ENCODE measurements at places on chromosomes 13 and 19.

GRCh38 chr19:1453525-1454364 lies 3.8 kb downstream of the APC2 start:
- peak; percentile 33 for DNase-seq

- no peak for DNase-seq
Observed at GRCh38 chr13:78437781-78438180, 165.6 kb downstream of the POU4F1 start.

DNA sequence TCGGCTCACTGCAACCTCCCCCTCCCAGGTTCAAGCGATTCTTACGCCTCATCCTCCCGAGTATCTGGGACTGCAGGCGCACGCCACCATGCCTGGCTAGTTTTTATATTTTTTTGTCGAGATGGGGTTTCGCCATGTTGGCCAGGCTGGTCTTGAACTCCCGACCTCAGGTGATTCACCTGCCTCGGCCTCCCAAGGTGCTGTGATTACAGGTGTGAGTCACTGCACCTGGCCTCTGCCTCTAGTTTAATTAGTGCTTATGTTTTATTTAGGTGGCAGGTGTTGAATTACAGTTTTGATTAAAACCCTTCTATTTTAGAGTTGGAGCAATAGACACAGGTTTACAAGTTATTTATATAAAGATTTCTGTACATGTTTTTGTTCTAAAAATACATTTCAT lies 42.8 kb downstream of the ATP11A start:
- no peak for DNase-seq

- DNase-seq: no peak
Observed at GRCh38 chr19:28065026-28065425, 1147.9 kb downstream of the UQCRFS1 start.

- no peak for DNase-seq
Observed at GRCh38 chr13:36082396-36082795, 48.8 kb downstream of the DCLK1 start.

DNA sequence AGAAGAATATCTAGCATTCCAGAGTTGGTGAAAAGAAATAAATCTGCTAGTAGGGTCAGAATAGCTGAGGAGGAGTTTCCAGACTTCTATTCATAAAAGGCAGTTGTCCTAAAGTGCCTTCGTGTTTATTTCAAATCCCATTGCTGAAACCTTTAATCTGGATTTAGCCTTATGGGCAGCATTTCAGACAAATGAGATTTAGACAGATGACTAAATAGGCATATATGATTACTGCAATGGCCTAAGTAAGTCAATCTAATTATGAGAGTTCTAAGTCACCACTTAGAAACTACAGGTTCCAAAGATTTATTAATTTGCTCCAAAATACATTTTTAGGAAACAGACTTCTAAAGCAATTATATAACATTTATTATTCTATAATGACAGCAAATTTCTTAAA lies 368.7 kb downstream of the LIG4 start:
- no peak for DNase-seq

DNA sequence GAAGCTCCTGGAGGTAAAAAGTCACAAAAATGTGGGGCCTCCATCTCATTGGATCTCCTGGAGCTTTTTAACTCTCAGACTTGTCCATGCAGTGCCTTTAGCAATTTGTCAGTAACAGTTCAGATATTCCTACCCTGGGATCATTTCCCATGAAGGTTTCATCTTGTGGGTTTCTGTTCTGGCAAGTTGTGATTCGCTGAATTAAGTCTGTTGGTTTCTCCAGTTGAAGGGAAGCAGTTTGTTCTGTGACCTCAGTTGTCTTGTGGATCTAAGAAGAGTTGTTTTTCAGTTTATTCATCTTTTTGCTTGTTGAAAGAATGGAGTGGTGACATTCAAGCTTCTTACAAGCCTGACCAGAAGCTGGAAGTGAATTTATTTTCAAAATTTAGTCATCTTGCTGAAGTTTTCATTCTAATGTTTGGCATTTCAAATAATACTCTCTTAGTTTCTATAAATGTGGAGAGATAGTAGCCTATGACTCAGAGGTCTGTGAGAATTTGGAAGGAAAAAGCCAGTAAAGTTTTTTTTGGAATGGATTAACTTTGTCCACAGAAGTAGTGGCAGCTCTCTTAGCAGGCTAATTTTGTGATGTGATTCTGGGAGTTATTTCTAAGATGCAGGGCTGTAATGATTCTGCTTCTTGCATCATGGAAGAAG lies 120.1 kb upstream of the CSNK1A1L start:
- DNase-seq: no peak

All from dermis microvascular lymphatic vessel endothelial cell (primary cell).